Effector memory CD8-positive, alpha-beta T cell (primary cell): ENCODE measurements at places on chromosomes 3 and 15.
A peak's percentile ranks its signal among the peaks of the same experiment; 100 is the strongest.

DNA sequence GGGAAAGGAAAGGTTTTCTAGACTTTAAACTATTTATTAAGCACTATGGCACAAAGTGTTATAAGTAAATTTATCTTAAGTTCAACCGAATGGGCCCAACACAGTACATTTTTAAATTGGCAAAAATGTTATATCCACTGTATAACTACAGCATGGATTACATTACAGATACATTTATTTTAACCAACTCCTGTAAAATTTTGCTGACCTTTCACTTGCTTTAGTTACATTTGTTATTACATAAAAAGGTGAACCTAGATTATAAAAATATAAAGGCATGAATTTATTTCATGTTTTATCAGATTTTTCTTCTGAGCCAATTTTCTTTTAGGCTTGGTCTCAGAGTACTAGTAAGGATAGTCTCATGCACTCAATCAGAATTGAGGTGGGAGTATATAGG lies 221.9 kb upstream of the GBE1 start:
- no peaks in the 10 kb centered on the region for H3K27me3 ChIP-seq
- H3K36me3 ChIP-seq: no peaks in the 10 kb centered on the region
- DNase-seq: no peak
- no peak overlapping the region for H3K4me3 ChIP-seq
- no peaks in the 10 kb centered on the region for H3K4me1 ChIP-seq
- H3K27ac ChIP-seq: no peak overlapping the region

DNA sequence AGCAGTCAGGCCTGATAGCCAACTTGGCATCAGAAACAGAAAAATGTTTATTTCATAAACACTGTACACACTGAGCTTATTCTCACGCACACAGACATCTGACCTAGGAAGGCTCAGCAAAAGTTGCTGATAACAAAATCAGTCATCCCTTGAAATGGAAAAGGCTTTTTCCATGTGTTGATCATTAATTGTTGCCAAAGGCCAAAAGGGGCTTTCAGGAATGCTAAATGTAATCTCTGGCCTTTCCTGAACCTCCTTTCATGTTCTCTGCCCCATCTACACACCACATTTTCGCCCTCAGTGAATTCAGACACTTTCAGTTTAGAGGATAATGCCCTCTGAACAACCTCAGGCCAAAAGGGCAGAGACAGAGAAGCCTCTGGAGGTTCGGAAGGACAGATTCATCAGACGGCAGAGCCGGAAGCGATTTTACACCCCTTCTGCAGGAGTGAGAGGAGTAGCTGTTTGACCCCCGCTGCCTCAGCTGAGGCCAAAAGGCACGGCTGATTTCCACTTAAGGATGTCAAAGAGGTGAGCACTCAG lies 14.5 kb downstream of the RTP4 start:
- peaks cover 54% of the 10 kb centered on the region for H3K27me3 ChIP-seq
- H3K4me1 ChIP-seq: no peaks in the 10 kb centered on the region
- no peak overlapping the region for H3K27ac ChIP-seq
- peaks cover 4% of the 10 kb centered on the region for H3K36me3 ChIP-seq
- H3K4me3 ChIP-seq: no peak overlapping the region

DNA sequence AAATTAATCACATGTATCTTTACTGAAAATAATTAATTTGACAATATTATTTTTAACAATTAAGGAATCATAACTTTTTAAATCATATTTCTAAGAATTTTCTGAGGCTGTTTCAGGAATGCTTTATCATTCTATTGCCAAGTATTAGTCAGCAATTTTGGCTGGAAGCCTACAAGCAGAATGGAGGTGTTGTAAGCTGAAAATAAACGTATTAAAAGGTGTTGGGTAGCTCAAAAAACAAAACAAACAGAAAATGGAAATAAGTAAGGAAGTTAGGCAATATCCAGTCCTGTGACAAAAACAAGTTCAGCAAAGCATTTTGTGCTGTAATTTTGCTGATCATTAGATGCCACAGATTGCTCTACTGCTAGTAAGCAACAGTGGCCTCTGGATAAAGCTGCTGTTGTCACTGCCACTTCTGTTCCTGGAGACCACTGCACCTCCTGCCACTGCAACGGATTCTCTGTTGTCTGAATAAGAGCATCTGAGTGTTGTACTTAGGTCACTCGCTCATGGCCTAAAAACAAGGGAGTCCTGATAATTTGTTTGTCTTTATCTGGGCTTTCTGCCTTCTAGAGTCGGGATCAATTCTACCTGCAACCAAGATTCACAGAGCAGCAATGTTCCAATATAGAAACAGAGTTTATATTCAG lies 63.5 kb upstream of the SLITRK3 start:
- no peak overlapping the region for H3K4me3 ChIP-seq
- H3K36me3 ChIP-seq: no peaks in the 10 kb centered on the region
- no peak overlapping the region for H3K27ac ChIP-seq
- H3K27me3 ChIP-seq: no peaks in the 10 kb centered on the region
- DNase-seq: no peak
- H3K4me1 ChIP-seq: no peaks in the 10 kb centered on the region

DNA sequence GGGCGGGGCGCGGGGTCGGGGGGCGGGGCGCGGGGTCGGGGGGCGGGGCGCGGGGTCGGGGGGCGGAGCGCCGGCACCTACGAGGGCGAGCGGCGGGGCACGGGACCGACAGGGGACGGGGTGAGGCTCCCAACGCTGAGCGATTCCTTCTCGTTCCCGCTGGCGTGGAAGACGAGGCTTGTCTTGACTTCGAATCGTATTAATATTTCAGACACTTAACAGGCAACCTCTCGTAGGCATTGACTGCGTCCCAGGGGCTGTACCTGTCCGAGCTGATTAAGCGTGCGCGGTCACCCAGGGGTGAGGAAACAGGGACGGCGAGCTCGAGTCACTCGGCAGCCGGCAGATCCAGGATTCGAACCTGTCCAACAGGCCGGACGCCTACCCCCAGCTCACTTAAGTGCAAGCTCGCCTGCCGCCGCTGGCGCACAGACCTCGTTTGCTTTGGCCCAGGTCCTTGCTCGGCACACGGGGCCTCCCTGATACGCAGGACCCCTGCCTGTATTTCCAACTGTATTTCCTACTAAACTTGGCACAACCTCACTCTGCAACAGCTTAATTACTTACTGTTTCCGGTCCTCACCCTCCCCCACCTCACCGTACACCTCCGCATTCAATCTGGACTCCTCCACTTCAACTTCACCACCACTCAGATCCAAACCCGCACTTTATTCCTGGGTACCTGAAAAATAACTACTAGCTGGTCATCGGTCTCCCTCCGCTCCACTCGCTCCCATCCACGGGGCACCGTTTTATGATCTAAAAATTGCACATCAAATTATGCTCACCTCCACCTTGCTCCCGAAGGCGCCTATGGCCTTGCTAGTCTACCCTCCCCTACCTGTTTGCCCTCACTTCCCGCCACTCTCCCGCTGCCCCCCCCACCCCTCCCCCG lies 722 bp upstream of the ZXDC start:
- peak overlapping the region; percentile 76 for H3K4me3 ChIP-seq
- peaks cover 40% of the 10 kb centered on the region for H3K36me3 ChIP-seq
- peak overlapping the region; percentile 56 for H3K27ac ChIP-seq
- peak; percentile 56 for DNase-seq
- no peaks in the 10 kb centered on the region for H3K27me3 ChIP-seq

- no peak for DNase-seq
- H3K27ac ChIP-seq: no peak overlapping the region
- no peaks in the 10 kb centered on the region for H3K36me3 ChIP-seq
Measured at GRCh38 chr3:54198556-54198955, 76.2 kb downstream of the CACNA2D3 start.

DNA sequence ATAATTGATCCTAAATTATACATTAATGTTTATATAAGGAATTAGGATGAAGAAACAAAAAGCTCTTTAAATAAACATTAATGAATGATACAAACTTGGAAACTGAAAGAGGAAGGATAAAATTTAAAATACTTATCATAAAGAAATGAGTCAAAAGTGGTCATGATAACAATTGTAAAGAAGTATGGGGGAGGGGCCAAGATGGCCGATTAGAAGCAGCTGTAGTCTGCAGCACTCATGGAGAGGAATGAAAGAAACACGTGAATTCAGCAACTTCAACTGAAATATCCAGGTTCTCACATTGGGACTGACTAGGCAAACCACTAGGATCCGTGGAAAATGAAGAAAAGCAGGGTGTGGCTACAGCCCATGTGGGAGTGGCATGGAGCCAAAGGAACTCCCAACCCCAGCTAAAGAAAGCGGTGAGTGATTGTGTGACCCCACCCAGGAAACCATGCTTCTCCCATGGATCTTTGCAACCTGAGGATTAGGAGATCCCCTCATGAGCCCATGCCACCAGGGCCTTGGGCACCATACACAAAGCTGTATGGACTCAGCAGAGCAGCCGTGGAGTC lies 13.1 kb upstream of the CP start:
- H3K4me1 ChIP-seq: no peaks in the 10 kb centered on the region
- peaks cover 6% of the 10 kb centered on the region for H3K27me3 ChIP-seq
- DNase-seq: no peak
- H3K36me3 ChIP-seq: no peaks in the 10 kb centered on the region
- H3K4me3 ChIP-seq: no peak overlapping the region

DNA sequence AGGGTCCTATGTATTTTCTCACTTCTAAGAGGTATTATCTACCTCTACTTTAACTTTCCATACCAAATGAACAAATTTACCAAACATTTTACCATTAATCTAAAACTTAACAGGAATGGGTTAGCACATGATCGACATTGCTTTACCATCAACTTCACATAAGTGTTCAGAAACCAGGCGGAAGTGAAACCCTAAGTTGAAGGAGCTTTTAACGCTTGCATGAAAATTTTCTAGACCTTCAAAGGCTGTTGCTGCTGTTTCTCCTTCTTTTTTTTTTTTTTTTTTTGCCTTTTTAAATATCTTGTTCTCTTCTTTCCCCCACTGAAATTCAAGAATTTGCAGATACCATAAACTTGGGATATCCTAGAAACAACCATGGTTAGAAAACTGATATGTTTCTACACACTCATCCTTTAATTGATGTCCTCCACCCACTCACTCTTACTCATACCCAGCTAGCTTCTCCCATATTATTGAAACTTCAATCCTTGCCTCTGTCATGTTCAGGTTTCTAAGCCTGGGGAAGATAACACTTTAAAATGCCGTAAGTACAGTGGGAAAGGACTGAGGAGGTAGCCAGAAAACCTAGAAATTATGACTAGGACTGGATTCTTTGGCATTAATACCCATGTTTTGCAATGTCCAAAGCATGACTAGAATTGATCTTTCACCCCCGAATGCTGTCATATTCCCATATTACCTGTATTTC lies 24.7 kb downstream of the MYO5A start:
- H3K36me3 ChIP-seq: no peaks in the 10 kb centered on the region
- H3K27ac ChIP-seq: no peak overlapping the region
- H3K27me3 ChIP-seq: no peaks in the 10 kb centered on the region
- H3K4me3 ChIP-seq: no peak overlapping the region

DNA sequence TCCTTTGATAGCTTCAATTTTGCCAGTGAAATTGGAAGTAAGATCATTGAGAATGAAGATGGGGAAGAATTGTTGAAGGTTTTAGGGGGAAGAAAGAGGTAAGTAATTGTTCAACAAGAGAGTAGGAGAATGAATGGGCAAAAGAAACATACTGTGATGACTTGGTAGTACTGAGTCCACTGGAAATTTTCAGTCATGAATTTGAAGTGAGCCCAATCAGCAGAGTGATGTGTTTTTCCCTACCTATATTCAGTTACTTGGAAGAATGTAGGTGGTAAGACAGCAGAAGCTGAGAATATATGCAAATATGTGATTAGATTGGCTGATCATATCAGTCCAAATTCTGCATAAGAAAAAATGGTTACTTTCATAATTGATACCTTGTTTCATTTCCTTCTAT lies 569.6 kb downstream of the AGBL1 start:
- no peak for DNase-seq
- H3K27ac ChIP-seq: no peak overlapping the region
- no peaks in the 10 kb centered on the region for H3K27me3 ChIP-seq
- no peak overlapping the region for H3K4me3 ChIP-seq
- H3K36me3 ChIP-seq: no peaks in the 10 kb centered on the region
- peaks cover 36% of the 10 kb centered on the region for H3K4me1 ChIP-seq

GRCh38 chr3:14789640-14790285 lies 29.0 kb upstream of the FGD5 start:
- H3K36me3 ChIP-seq: no peaks in the 10 kb centered on the region
- no peak overlapping the region for H3K27ac ChIP-seq
- peaks cover 95% of the 10 kb centered on the region for H3K27me3 ChIP-seq
- no peaks in the 10 kb centered on the region for H3K4me1 ChIP-seq

DNA sequence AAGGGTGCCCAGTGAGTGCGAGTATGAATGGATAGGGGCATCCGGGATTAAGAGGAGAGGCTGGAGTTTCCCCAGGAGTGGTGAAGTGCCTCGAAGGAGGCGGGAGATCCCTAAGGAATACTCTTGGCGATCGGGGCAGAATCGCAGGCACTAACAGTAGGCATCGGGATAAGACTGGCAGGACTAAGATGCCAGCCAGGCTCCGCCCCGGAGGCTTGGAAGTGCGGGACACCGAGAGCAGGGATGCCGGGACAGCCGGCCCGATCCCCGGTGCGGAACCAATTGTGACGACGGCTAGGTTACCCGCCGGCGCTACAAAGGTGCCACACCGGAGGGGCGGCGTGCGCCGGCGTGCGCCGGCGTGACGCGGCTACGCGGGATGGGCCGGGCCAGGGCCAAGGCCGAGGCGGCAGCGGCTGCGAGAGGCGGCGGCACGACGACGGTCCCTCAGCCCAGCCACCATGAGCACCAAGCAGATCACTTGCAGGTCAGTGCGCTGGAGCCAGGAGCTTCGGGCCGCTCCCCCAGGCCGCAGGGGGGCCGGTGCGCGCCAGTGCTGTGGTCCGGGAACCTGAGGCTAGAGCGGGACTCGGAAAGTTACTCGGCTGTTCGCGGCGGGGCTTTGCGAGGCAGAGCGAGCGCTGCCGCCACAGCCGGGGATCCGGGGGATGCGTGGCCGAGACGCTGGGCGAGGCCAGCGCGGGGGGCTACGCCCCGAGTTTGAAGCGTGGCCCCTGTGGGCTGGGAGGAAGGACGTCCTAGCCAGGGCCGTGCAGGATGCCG lies at the start of gene MKRN2:
Gene MKRN2 (plus strand): TSS at position 398 of the 783 bp plus-strand sequence. CDS start 64 bp downstream, at position 462.
- H3K36me3 ChIP-seq: peaks cover 10% of the 10 kb centered on the region
- H3K4me3 ChIP-seq: peak within 1 kb of the TSS; percentile 91
- peaks cover 31% of the 10 kb centered on the region for H3K27me3 ChIP-seq
- peak; percentile 84 for DNase-seq
- peak within 1 kb of the TSS; percentile 73 for H3K27ac ChIP-seq

- H3K27me3 ChIP-seq: no peaks in the 10 kb centered on the region
- no peak overlapping the region for H3K27ac ChIP-seq
Measured at GRCh38 chr3:130841357-130841756, 52.5 kb upstream of the ATP2C1 start.

DNA sequence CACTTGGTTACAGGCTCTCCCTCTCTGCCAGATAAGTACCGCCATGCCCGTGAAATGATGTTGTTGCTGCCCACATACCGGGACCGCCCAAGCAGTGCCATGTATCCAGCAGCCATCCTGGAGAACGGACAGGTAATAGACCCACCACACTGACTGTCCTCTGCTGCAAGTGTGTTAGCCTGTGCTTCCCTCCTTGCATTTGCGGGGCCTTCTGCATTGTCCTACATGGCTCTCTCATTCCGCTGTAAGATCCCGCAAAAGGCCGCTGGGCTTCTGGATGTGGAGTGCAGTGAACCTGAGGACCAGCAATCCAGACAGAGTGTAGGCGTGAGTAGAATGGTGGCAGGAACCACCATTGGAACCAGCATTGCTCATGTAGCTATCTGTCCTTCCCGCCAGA lies 10.6 kb upstream of the MANF start:
- H3K36me3 ChIP-seq: no peaks in the 10 kb centered on the region
- H3K4me1 ChIP-seq: no peaks in the 10 kb centered on the region
- peaks cover 6% of the 10 kb centered on the region for H3K27me3 ChIP-seq
- DNase-seq: no peak
- no peak overlapping the region for H3K4me3 ChIP-seq

- no peak within 1 kb of the TSS for H3K27ac ChIP-seq
- peaks cover 5% of the 10 kb centered on the region for H3K4me1 ChIP-seq
- no peak within 1 kb of the TSS for H3K4me3 ChIP-seq
Measured at GRCh38 chr3:157502916-157503595, at the start of gene VEPH1. VEPH1 (minus strand) TSS chr3:157503416; CDS start chr3:157495349, 8,067 bp downstream.
